ENCODE measurements at places on chromosomes 2 and 18.
A peak's percentile ranks its signal among the peaks of the same experiment; 100 is the strongest.

- no peak for DNase-seq
These were observed 786 bp downstream of the TAF1B start for GRCh38 chr2:9844036-9844483.

- DNase-seq, result no peak
These were observed 29.9 kb downstream of the PTPN18 start for GRCh38 chr2:130385709-130386108.

DNA sequence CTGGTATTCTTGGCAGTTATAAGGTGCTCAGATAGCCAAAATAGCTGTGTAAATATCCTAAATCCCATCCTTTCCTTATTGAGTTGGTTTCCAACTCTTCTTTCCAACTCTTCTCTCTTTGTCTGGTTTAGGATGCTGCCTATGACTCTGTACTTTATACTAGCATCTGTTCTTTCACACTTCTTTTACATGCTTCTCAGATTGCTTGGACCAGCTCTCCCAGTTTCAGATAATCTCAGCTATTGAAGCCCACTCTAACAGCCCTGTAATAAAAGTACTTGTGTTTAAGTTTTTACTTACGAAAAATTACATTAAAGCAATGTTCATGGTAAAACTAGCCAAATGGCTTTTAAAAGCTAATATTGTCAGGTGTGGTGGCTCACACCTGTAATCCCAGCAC is 14.7 kb upstream of the LHCGR start:
- peak; percentile 75 for DNase-seq

DNA sequence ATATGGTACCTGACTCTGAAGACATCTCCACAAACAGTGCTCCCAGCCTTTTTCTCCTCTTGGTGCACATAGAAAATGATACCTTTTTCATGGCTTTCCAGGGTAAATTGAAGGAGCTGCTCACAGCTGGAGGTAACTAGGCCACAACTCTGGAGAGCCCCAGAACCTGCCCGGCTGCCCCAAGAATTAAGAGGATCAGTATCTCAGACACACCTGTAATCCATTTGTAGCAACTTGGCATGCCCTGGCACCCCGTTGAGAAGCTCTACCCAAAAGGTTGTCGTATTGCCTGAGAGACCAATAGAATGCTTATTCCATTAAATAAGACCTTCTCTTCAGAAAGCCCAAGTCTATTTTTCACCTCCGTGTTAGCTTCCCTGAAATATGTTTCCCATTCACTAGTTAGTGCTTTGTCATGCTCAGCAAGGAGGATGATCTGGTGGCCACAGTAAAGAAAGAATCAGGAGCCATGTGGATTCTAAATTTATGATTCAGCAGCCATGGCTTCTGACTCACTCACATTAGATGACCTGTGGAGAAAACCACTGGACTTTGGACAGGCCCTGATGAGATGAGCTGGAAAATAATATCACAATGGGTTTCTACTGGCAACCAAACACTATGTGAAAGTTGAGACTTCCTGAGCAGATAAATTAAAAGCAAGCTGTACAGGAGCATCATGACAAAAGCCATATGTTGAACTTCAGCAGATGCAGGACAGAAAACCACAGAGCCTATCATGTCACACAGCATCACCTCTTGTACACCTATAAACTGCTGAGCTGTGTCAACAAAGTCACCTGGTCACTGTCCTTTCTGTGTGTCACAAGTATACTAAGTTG is 253.3 kb upstream of the OSR1 start:
- no peak for DNase-seq

DNA sequence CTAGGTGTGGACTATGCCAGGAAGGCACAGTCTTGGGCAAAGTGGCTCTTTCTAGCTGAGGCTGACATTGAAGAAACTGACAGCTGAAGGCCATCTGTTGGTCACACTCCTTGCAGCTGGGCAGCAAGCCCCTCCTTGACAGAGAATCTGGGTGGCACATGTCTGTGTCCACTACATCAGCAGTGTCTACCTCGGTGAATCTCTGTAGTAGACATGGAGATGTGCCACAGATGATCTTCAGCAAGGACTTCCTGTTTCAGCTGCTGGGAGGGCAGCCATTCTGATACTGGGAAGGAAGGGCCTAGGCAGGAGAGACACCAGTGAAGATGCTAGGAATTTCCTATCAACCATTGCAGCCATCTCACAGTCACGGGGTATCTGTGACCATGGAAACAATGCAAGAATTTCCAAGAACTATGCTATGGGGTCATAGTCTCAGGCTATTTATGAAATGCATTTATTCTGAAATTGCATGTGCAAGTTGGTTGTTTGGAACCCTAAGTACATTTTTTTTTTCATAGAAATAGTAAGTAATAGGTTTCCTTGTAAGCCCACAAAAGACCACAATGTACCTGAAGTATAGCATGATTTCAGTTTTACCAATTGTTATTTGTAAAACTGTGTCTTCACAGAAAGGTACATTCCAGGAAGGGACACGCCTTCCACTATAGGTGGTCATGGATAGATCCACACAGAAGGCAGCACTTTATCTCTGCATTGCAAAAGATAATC is 63.8 kb upstream of the DARS1 start:
- DNase-seq, result no peak

DNA sequence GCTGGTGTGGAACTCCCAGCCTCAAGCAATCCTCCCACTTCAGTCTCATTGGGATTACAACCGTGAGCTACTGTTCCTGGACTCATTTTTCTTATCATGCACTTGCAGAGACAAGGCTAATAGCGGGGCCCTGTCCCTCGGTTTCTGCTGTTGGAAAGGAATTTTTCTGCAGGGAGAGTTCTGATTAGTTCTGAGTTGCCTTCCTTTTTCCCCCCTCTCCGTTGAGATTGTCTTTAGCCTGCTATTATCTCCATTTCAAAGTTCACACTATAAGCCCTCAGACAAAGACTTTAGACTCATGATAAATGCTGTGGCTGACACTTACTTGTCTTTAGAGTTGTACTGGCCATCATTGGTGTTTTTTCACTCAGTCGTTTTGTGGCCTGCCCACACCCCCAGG is 97.2 kb downstream of the NCOA1 start:
- no peak for DNase-seq

- DNase-seq, result no peak
These were observed 142.3 kb downstream of the SOX11 start for GRCh38 chr2:5834501-5834900.

- DNase-seq, result no peak
These were observed 9.4 kb upstream of the GPR17 start for GRCh38 chr2:127636248-127637235.

Measured in NCI-H524 treated with DMSO at 0.1 percent for 48 hours (cell line).